ENCODE measurements at places on chromosomes 1 and 21. TPM values are rescaled to one million over a fixed set of nuclear protein-coding genes. Genes with fewer than 3 reads are reported as not detected.

The HES4 gene
- polyA plus RNA-seq, result 0.10 TPM

The KCNA3 gene
- 4.6 TPM for polyA plus RNA-seq

The PRDM16 gene
- polyA plus RNA-seq, result 0.15 TPM

The CEP85 gene
- 4.7 TPM for polyA plus RNA-seq

The LEPROT gene
- 101 TPM for polyA plus RNA-seq

The ELOVL1 gene
- polyA plus RNA-seq, result 172 TPM

The MYOG gene
- polyA plus RNA-seq, result 0.03 TPM

The XCL2 gene
- polyA plus RNA-seq, result not detected

The NOTCH2NLA gene
- polyA plus RNA-seq, result 30.7 TPM

The XCL1 gene
- polyA plus RNA-seq, result not detected

The CNR2 gene
- polyA plus RNA-seq, result not detected

The GSTM1 gene
- 0.55 TPM for polyA plus RNA-seq

The KIF21B gene
- 0.03 TPM for polyA plus RNA-seq

Data from fibroblast of lung (primary cell).